ENCODE measurements at places on chromosomes 4 and X.

DNA sequence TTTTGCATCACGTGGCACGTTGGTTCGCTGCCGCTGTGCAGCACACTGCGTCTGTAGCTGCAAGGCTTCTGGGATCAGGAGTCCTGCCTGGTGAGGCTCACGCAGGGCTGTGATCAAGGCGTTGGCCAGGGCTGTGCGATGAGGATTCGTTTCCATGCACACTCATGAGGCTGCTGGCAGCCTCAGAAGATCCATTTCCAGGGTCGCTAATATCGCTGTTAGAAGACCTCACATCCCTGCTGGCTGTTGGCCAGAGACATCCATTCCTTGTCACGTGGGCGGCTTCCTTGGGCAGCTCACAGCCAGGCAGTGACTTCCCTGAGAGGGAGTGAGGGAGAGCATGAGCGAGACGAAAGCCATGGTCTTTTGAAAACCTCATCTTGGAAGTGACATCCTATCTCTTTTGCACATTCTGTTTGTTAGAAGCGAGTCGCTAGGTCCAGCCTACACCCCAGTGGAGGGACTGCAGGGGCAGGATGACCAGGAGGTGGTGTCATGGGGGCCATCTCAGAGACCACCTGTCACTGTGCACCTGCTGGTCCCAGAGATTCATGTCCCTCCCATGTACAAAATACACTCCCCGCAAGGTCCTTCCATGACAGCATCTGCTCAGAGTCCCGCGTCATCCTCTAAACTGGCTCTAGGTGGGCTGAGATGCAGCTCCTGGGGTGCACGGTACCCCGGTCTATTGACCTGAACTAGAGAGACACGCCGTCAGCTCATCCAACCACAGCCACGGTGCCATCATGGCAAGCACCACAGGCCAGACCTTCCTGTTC lies 12.2 kb downstream of the RGS12 start:
- DNase-seq = no peak

DNA sequence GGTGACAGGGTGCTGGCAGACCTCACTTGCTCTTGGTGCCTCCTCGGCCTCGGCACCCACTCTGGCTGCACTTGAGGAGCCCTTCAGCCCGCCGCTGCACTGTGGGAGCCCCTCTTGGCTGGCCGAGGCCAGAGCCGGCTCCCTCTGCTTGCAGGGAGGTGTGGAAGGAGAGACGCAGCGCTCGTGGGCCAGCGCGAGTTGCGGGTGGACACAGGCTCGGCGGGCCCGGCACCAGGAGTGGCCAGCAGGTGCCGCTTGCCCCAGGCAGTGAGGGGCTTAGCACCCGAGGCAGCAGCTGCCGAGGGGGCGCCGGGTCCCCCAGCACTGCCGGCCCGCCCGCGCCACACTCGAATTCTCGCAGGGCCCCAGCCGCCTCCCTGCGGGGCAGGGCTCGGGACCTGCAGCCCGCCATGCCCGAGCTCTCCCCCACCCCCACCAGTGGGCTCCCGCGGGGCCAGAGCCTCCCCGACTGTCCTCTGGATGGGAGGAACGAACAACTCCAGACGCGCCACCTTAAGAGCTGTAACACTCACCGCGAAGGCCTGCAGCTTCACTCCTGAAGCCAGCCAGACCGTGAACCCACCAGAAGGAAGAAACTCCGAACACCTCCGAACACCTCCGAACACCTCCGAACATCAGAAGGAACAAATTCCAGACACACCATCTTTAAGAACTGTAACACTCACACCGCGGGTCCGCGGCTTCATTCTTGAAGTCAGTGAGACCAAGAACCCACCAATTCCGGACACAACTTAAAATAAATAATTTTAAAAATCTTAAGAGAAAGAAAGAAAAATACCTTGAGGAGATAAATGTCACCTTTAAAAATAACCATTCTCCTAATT lies 311.1 kb upstream of the SLC7A11 start:
- DNase-seq = no peak

DNA sequence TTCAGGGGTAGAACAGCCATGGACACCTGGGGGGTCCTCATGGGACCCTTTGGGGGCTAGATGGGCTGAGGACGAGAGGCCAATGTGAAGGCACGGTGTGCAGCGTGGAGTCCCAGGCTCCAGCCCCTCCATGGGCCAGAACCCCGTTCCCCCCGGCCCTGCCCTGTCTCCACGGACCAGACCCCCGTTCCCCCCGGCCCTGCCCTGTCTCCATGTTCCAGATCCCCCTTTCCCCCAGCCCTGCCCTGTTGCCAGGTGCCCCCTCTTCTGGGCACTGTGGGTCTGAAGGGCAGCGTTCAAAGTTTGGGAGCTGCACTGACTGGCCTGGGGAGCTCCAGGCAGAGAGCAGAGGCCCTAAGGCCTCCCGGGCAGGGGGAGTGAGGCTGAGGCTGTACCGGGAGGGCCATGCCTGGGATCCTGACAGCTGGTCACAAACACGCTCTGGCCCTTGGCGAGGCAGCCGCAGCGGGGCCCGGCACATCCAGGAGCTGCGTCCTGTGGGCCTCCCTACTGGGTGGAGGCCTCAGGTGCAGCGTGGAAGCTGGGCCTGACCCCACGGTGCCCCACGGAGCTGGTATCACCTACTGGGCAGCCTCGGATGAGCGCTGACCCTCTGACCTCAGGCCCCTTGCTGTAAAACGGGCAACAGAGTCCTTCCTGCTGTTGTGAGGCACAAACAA lies 8.9 kb downstream of the DGKQ start:
- DNase-seq = no peak

DNA sequence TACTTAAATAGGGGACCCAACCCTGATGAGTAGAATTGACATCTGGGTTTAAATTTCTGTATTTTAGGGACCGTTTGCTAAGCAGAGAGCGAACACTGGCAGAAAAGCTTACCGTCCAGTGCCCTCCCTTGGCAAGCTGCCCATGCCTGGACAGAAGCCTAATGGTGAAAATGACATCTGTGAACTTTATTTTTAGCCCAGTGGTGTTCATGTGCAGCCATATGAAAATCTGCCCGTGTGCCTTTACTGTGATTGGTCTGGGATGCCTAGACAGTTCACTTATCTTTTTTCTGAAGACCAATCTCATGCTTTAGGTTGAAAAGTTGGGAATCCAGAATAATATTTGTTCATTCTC lies 1.1 kb downstream of the STBD1 start:
- DNase-seq = no peak
